ENCODE measurements at places on chromosomes 2 and 18. TPM values are rescaled to one million over a fixed set of nuclear protein-coding genes. Genes with fewer than 3 reads are reported as not detected.
A peak's percentile ranks its signal among the peaks of the same experiment; 100 is the strongest.

Gene SLC5A7
- total RNA-seq: not detected

DNA sequence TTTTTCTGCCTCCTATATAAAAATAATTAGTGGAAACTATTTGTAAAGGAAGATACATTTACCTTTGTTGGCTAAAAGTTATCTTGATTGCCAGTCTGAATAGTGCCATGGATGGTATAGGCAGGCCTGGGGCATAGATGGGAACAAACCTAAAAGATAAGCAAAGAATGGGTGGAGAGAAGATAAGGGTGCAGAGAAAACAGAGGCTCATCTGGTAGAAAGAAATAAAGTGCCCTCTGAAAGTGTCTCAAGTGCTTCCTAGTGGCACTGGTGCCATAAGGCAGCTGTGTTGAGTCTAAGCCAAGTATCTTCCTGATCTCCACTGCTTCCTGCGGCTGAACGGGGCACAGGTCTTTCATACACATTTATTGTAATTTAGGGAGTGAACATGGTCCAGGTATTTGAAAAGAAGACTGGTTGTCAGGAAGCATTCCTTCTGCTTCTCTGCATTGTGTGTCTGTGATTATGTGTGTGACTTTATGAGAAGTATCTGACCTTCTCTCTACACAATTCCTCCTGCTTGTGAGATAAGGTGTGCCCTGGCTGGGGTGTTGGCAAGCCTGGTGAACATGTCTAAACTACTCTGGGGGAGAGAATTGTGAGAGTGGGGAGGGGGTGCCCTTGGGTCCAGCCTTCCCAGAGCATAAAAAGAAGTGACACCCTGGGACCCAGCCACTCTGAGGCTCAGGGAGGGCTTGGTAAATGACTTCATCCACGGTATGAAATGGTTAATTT is 280.5 kb downstream of the CAMKMT start:
- DNase-seq: no peak

- DNase-seq: peak; percentile 76
Observed at GRCh38 chr2:202933139-202933510, 21.1 kb downstream of the CARF start.

DNA sequence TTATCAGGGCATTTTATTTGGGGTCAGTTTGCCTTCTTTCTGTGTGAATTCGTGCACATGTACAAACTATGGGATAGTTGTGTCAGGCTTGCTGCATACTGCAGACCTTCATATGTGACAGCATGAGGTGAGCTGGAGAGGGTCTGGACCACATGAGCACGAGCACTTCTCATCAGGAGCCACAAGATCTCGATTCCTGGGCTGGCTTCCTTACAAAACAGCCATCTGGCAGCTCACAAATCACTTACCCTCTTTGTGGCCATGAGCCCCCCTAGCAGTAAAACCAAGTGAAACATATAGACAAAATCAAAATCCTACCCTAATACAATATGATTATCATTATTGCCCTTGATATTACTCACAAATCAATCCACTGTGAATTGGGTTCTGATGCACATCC is 121.2 kb downstream of the MTCL1 start:
- no peak for DNase-seq

Gene CCDC148
- total RNA-seq: 1.4 TPM

- DNase-seq: no peak
Observed at GRCh38 chr2:118654945-118655344, 192.5 kb downstream of the EN1 start.

DNA sequence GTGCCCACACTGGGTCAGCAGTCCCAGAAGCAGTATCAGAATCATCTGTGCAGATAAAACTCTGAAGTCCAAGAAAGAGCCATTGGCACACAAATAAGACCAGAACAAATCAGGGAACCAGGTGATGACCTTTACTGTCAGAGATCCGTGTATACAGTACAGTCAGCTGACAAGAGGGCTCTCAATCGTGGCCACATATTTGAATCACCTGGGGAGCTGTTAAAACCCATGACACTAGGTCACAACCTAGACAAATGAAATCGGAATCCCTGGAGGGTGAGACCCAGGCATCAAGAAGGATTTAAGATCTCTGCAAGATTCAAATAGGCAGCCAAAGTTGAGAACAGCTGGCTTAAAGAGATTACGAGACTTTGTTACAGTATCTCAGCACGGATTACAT is 807.1 kb downstream of the RNF144A start:
- no peak for DNase-seq

Gene MREG
- total RNA-seq: 5.7 TPM

DNA sequence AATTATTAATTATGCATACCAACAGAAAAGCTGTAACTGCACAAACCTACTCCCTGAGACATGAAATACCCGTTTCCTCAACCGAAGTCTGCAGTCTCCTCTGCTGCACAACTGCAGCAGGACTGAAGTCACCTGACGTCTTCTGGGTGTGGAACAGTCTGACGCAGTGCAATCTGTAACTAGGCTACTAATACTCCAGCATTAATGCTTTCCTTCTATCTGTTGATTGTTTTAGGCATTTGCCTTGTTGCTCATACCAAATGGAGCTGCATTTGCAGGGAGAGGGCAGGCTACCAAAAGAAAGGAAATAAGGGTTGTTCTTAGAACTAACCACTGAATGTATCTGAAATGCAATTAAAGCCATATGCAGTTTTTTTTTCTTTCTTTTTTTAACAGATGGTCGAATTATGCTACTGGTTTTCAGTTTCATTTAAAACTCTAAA is 40.1 kb downstream of the RTN4 start:
- DNase-seq: peak; percentile 65

DNA sequence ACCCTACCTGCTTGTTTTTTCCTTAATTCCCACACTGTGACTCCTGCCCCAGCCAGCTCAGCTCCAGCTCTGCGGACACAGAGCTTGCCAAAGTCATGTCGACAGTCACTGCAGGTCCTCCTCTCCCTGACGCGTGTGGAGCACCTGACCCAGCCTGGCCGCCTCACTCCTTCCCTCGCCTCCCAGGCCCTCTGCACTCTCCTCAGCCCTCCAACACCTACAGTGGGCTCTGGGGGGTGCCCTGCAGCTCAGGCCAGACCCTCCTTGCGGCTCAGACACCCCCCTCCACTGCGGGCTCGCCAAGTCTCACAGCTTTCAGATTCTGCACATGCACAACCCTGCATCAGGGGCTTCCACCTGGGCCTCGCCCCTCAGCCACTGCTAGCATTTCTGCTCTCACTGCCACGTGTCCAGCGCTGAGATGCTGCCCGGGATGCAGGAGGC is 68.3 kb downstream of the NDUFA10 start:
- DNase-seq: no peak

GRCh38 chr2:156430236-156430979 is 5.8 kb upstream of the GPD2 start:
- DNase-seq: peak; percentile 33

Gene CRYGC
- not detected for total RNA-seq

Gene ANTXR1
- total RNA-seq: 69.7 TPM

Gene IL1R2
- 4.3 TPM for total RNA-seq

GRCh38 chr2:172253190-172254052 is 150.7 kb upstream of the DLX2 start:
- peak; percentile 100 for DNase-seq

GRCh38 chr2:8719528-8719927 is 37.7 kb downstream of the ID2 start:
- no peak for DNase-seq

- no peak for DNase-seq
Observed at GRCh38 chr2:14642499-14642898, 10.0 kb downstream of the LRATD1 start.

Gene CDH2
- total RNA-seq: 35.8 TPM

- no peak for DNase-seq
Observed at GRCh38 chr2:60840880-60841279, 40.5 kb upstream of the REL start.

Gene TCF4
- total RNA-seq: 89.8 TPM

DNA sequence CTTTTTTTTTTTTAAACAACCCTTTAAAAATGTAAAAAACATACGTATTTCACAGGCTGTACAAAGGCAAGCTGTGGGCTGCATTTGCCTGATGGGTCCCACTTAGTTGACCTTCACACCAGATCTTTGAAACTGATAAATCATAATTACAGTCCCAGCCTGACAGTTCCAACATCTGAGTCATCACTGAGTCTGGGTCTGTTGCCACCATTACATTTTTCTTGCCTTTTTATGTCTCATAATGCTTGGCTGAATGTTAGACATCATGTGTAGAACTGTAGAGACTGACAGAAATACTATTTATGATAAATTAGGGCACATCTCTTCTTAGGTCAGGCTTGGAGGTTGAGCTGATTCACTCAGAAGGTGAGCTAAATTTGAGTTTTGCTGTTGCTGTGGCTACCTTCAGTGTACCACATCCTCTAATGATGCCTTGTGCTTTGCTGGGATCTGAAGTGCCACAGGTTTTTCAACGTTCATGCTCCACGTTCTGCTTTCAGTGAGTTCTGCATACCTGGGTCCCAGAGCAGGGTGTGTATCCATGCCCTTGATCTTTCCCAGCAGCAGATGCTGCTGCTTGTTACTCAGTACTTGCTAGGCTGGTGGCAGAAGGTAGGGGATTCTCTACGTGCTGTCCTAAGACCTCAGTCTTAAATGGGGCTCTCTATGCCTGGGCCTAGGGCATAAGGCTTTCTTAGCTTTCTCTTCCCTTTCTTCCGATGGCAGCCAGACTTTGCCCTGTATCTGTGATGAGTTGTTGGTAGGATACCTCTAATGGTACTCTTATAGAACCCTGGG is 160.6 kb upstream of the SMAD7 start:
- peak; percentile 49 for DNase-seq

- no peak for DNase-seq
Observed at GRCh38 chr2:172375251-172375650, 52.1 kb upstream of the ITGA6 start.

GRCh38 chr2:211928201-211928600 is 610.4 kb downstream of the ERBB4 start:
- DNase-seq: no peak

- peak; percentile 41 for DNase-seq
Observed at GRCh38 chr2:71941726-71942525, 205.7 kb downstream of the CYP26B1 start.

Gene ARHGEF4
- total RNA-seq: 2.2 TPM

DNA sequence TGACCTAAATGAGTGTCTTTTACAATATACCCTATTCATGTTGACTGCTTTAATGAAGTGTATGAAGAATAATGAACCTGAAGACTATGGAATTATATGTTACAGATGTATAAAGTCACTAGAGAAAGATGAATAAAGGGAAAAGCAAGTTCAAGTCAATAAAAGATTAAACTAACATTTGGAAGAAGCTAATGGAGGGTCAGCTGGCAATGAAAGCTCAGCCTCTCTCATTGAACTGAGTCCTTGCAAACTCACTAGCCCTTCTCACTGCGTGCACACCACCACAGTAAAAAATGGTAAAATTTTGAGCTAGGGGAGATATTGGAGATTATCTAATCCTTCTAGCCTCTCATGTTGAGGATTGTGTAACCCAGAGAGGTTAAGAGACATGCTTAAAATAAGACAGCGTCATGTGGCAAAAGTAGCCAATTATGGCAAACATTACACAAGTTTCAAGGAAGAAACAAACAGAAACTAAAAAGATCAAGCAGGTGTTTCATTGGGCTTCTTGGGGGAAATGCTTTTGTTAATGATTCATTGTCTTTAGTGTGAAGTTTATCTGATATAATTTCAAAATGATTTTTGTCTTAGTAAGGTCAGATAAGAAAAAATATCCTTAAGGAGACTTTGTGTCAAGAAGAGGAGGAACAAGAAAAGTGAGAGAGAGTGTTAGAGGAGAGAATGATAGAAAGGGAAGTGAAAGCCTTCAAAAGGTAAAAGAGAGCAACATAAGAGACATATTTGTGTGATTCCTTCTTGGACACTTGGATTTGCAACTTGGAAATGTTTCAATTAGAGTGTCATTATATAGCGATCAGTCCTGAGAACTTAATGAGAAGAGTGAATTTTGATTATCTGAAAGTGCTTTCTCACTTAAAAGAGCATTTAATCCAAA is 893.7 kb upstream of the FAM98A start:
- DNase-seq: no peak

Gene GLI2
- 3.9 TPM for total RNA-seq

Gene CXCR1
- not detected for total RNA-seq

Measured in RPMI7951 (cell line).